Stimulated activated CD4-positive, alpha-beta T cell treated with anti-CD3 and anti-CD28 coated beads, Interleukin-1b, Interleukin-23, amount 100 ng/mL, for 24 hours (primary cell): ENCODE measurements at places on chromosomes 16 and 17.

- no peak for DNase-seq
Observed at GRCh38 chr16:84840687-84841627, 21.2 kb downstream of the CRISPLD2 start.

GRCh38 chr17:62852195-62852594, 44.1 kb upstream of the MARCHF10 start:
- DNase-seq: no peak

DNA sequence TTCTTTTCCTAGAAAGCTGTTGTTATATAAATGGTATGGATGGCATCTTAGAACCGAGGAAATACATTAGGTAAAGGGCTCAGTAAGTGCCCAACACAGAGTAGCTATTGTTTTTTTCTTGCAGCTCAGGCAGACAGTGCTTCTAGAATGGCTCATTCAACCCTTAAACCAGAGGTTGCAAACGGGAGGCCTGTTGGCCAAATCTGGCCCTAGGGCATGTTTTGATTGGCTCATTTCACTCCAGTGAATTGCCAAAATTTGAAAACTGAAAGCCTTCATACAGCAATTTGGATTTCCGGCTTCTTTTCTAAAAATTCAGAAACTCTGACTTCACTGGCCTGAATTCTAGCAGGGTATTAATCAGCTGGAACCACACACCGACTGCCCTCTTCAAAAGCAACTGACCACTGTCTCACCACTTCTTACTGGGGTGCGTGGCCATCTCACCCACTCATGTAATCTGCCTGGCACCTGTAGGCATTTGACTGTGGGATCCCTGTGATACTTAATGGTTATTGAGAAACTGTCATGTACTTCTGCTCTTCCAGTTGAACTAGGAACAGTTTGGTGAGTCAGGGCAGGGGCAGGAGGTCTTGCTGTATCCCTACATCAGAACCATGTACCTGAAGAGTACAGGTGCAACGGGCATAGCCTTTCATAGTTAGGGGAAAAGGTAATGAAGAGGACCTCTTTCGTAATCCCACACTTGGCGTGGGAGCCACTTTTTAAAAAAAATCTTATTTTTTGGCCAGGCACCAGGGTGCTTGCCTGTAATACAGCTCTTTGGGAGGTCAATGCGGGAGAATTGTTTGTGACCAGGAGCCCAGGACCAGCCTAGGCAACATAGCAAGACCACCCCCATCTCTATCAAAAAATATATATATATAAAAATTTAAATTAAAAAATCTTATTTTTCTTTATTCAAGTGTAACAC, 53.6 kb upstream of the SCNN1B start:
- no peak for DNase-seq

DNA sequence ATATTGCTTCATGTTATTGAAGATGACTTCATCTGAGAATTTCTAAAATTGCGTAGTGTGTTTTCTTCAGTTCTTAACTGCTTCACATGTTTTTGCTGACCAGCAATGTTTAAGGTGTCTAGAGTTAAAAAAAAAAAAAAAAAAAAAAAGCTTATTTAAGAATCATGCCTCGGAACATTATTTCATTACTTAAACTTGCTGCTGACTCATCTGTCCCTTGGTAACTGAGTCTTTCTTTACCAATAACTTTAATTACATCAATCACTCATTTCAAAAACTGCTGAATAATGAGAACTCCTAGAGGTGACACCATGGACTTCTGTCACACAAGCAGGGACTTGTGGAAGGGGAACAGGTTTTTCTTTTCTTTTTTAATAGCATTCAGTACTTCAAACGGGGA, 16.2 kb downstream of the IRX5 start:
- DNase-seq: no peak

GRCh38 chr16:58040945-58041627, 15.5 kb downstream of the MMP15 start:
- DNase-seq: no peak

- DNase-seq: no peak
Observed at GRCh38 chr17:43176119-43176570, 5.1 kb downstream of the NBR1 start.

DNA sequence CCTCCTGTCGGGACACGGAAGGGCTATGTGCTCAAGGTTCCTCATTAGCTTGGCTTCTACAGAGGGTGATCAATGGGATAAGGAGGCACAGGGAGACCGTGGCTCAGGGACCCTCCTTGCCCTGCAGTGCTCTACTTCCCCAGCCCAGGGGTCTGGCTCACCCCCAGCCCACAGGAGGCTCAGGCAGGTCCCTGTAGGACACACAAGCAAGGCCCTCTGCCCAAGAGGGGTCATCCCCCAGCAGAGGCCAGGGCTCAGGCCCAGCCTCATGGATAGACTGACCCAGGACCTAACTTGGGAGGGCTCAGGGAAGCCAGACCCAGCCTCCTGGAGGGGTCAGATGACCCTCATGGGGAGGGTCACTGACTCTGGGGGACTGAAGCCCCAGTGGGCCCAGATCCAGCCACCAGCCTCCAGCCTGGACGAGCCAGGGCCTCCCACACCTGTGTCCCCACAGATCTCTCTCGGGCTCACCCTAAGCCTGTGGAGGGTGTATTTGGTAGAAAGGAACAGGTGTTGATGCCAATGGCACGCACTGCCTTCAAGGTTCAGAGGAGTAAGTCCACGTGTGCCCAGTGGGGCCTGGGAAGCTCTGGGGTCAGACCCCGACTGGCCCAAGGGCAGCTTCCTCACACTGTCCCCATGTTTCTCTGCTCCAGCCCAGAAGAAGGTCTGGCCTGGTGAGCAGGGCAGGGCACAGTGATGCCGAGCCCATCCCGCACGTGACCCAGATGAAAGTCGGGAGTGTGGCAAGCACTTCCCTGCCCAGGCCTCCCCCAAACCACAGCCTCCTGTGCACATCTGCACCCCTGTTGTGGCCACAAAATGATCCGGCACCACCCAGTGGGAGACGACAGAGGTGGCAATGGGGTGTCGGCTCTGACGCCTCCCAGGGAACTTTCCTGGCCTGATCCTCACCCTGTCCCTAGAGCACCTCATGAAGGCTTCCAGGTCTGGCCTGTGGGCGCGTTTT, 10.9 kb upstream of the KRTAP17-1 start:
- DNase-seq: no peak

DNA sequence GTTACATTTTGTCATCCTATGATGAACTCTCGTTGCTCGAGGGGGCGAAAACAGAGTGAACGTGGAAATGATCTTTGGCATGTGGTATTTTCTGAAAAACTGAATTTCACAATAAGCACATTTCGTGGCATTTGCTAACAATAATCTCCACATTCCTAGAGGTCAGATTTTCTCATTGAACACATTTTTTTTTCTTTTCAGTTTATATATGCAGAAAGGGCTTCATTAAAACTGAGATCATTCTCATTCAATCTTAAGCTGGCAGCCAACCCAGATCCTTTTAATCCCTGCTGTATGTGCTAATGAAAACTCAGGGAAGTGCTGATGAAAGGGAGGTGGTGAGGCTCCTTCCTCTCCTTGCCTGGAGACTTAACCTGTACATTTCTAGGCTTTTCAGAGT, 52.6 kb downstream of the PRKCA start:
- no peak for DNase-seq

DNA sequence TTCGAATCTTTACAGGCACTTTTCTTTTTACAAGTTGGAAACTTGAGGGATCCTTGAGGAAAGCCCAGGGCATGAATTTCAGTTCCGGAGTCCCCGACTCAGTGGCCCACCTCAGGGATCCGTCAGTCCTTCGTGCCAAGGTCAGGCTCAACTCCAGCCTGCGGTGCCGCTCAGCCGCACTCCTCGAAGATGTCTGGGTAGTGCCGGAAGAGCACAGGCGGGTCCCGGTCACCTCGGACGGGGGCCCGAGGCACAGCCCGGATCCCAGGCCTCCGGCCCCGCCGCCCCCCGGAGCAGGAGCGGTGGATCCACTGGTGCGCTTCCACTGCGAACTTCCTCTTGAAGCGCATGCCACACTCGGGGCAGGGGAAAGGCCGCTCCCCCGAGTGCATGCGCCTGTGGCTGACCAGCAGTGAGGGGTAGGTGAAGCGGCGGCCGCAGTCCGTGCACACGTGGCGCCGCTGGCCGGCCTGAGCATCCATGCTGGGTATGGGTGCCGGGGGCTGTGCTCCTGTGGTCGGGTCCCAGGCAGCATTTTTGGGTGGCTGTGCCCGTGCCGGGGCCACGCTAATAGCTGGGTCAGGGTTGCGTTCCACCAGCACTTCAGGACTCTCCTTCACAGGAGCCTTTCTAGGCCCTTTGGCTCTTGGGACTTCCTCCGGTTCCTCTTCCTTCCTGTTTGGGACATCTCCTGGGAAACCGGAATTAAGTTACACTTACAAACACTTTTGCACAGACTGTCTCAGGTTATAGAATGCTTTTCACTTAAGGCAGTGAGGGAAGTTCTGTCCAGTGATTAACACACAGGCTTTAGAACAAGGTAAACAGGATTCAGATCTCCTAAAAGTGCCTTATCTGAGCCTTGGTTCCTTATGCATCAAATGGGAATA, 1.5 kb downstream of the ZNF688 start:
- no peak for DNase-seq

DNA sequence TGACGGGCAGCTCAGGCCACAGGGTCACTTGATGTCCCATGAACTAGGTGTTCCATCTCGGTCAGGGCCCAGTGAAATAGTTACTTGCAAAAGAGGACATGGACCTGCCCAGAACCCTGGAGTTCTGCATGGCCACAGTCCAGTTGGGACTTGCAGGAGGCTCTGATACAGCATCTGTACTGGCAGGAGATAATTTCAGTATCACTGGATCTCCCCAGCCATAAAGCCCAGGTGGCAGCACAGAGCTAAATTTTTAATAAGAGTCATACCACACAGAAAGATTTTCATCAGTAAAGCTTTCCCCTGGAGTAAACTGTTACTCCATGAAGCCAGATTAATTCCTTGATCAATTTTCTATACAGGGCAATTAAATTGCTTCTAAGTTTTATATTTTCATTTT, 18.0 kb upstream of the SLC16A5 start:
- no peak for DNase-seq

DNA sequence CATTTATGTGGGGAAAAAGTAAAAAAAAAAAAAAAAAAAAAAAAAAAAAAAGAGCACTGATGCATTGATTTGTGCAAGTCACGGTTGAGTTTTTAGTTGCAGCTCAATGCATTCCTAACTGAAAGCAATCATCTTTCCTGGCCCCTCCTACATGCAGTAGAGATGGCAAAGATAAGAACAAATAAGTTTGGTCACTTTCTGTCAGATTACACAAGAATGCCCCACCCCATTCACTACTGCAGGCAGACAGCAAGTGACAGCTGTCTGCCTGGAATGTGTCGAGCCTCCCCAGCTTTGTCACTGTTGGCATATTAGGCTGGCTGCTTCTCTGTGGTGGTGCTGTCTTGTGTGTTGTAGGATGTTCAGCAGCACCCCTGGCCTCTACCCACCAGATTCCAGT, 243.5 kb downstream of the FOXL1 start:
- no peak for DNase-seq

GRCh38 chr16:48188449-48189102, 32.8 kb upstream of the ABCC12 start:
- no peak for DNase-seq

- no peak for DNase-seq
Observed at GRCh38 chr17:55186937-55187770, 77.6 kb upstream of the HLF start.

DNA sequence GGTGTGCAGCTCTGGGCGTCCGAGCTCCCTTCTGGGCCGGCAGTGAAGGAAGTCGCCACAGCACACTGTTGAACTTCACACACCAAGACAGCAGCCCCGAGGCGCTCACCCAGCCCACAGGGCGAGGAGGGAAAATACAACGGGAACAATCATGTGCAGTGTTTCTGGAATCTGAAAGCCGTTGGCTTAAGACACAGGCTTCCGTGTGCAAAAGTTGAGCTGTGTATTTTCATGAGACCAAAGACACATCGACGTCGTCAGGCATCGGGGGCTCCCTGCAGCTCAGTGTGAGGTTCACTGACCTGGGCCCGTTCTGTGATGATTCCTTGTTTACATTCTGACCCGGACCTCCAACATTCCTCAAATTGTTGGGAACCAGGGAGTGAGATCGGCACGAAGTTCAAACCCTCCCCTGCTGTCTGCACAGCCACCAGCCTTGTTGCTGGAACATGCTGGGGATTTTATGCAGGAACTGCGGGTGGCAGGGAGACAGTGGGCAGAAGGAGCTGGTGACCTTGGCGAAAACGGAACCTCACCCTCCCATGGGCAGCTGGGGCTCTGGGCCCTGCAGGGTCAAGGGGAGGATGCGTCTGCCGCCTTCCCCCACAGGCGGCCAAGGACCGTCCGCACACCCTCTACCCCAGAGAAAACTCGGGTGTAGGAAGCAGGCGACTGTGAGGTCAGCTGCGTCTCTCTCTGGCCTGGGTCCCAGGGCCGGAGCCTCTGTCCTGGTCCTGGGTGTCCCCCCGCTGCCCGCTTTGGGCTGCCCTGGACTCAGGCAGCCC, 72.2 kb downstream of the METRNL start:
- DNase-seq: no peak

GRCh38 chr16:81005610-81006161, 999 bp downstream of the CMC2 start:
- no peak for DNase-seq
